Brain (organoid and tissue), 16 donors: ENCODE measurements at places on chromosomes 11 and 22.

- peak; percentile 50 for DNase-seq
These were observed 6.0 kb upstream of the AHNAK start for GRCh38 chr11:62552485-62553079.

GRCh38 chr22:42623301-42623751, 8.6 kb upstream of the POLDIP3 start:
- DNase-seq, result no peak

DNA sequence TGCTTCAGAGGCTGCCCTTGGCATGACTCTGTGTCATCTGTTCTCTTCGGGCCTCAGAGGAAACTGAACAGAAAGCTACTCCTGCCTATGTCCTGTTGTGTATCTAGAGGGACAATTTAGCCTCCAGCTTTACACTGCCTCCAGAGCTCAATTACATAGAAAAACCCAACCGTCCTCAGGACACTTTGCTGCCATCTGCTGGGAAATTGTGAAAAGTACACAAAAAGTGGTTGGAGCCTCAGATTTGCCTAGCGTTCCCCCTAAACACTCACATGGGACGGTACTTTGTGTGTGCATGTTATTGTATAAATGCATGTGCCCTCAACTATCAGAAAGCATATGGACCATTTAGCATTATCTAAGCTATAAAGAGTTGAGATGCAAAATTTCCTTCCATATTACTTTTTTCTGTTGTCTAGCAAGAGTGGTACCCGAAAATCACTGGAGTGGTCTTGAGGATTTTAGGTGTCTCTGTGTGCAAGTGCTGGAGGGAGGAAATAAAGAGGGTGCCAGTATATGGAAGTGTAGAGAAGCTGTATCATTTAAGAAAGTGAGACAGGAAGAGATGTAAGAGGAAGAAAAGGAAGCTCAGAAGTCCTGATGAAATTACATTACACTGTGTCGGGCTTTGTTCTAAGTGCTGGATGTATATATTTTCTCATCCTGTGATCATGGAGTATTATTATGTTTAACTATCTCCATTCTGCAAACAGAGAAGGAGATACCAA, 8.7 kb upstream of the MS4A4E start:
- DNase-seq, result peak; percentile 81

GRCh38 chr11:19275496-19275895, 34.8 kb upstream of the E2F8 start:
- no peak for DNase-seq

- DNase-seq, result no peak
These were observed 12.9 kb downstream of the CWC15 start for GRCh38 chr11:94960488-94960887.

GRCh38 chr11:124674168-124674517, 439 bp downstream of the SPA17 start:
- no peak for DNase-seq

DNA sequence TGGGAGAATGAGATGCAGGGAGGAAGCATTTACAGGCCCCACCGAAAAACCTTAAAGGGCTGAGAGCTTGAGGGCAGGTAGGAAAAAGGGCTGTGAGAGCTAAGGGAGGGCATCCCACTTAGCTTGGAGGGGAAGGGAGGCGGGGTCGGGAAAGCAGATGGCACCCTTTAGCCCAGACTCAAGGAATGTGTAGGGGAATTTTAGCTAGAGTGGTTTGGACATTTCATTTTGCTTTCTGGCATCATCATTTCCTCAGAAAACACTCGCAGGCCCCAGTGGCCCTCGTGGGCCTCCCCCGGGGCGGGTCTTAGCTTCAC, 846 bp upstream of the STIM1 start:
- no peak for DNase-seq

- DNase-seq, result no peak
These were observed 547 bp downstream of the UVRAG start for GRCh38 chr11:75815345-75816168.

GRCh38 chr11:69299023-69299461, 5.1 kb downstream of the MYEOV start:
- no peak for DNase-seq

DNA sequence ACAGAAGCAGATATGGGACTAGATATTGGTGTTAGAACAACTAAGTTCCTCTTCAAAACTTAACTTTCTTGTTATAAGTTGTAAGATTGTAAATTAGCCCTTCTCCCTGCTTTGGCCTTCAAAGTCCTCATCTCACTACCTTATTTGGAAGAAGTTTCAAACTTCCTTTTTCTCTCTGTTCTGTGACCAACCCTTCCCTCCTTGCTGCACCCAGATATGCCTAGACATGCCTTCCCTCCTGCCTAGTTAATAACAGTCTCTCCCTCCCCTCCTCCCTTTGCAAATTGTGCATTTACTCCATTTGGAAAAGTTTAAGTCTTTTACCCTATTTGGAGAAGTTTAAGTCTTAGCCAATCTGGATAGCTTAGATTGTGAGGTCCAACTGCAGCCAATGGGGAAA, 4.9 kb downstream of the OR52K2 start:
- DNase-seq, result no peak

DNA sequence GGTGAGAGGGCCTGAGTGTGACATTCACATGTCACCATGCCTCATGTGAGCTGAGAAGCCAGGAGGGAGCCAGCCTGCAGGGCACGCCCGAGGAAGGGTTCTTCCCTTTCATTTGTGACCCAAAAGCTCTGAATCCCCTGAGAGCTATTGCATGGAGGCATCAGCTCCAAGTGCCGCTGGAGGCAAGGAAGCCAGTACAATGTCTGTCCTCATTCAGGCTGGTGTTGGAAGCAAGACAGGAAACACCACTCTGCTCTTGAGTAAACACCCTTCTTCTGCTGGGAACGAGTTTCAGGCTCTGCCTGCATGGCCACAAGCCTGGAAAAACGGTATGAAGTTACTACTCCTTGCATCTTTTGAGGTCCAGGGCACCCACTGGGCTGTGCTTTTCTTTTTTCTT, 83.8 kb upstream of the LARGE1 start:
- DNase-seq, result no peak

DNA sequence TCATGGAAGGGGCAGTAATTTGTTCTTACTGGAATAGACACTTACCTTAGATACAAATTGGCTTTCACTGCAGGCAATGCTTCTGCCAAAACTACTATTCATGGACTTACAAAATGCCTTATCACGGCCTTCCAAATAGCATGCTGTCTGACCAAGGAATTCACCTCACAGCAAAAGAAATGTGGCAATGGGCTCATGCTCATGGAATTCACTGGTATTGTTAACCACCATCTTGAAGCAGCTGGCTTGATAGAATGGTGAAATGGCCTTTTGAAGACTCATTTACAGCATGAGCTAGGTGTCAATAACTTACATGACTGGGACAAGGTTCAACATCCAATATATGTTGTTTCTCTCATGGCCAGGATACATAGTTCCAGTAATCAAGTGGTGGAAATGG, 21.9 kb downstream of the OR5B21 start:
- DNase-seq, result peak; percentile 11

GRCh38 chr11:119029340-119030028, 1.2 kb downstream of the SLC37A4 start:
- DNase-seq, result no peak

GRCh38 chr11:134032501-134033091, 36.3 kb upstream of the JAM3 start:
- peak; percentile 92 for DNase-seq

DNA sequence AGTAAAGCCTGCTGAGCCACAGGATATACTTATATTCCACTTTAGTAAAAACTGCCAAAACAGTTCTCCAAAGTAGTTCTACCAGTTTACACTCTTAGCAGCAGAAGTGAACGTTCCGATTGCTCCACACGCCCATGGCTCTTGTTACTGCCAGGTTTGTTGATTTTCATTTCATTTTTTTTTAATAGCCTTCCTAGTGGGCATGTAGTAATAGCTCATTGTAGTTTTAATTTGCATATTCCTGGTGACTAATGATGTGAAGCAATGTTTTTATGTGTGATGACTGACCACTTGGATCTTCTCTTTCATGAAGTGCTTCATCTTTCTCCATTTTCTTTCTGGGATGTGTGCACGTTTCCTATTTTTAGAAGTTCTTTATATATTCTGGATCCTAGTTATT, 4.8 kb upstream of the C11orf97 start:
- no peak for DNase-seq

DNA sequence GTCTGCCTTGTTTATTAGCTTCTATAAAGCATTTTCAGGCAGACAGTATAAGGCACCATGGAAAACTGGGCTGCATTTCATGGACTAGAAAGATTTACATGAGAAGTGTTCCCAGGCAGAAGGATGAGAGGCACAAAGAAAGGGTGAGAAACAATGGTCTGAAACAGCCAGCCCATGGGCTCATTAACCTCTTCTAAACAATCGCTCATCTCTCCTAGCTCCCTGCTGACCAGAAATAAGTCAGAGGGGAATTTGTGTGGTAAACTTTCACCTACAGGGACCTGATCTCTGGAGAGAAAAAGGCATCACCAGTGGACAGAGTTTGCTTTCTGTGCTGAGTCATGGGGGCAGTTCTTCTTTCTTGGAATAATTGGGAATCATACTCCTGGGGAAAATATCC, 51.8 kb upstream of the KIRREL3 start:
- DNase-seq, result no peak

- DNase-seq, result no peak
These were observed 20.8 kb upstream of the ATP5MG start for GRCh38 chr11:118380571-118380970.
